ENCODE measurements at places on chromosomes 16 and 17. TPM values are rescaled to one million over a fixed set of nuclear protein-coding genes. Genes with fewer than 3 reads are reported as not detected.

RGS11 gene
- total RNA-seq = 6.4 TPM

- peaks cover 47% of the 10 kb centered on the region for H3K4me1 ChIP-seq
- peak overlapping the region; percentile 95 for H3K27ac ChIP-seq
Observed at GRCh38 chr17:77323413-77324171, 182.8 kb downstream of the SEC14L1 start.

GRCh38 chr17:1071103-1071825 is 74.3 kb downstream of the TIMM22 start:
- DNase-seq = no peak
- no peaks in the 10 kb centered on the region for H3K27me3 ChIP-seq
- no peak overlapping the region for H3K27ac ChIP-seq
- H3K4me1 ChIP-seq = no peaks in the 10 kb centered on the region
- H3K4me3 ChIP-seq = no peak overlapping the region

STH gene
- not detected for total RNA-seq

DNA sequence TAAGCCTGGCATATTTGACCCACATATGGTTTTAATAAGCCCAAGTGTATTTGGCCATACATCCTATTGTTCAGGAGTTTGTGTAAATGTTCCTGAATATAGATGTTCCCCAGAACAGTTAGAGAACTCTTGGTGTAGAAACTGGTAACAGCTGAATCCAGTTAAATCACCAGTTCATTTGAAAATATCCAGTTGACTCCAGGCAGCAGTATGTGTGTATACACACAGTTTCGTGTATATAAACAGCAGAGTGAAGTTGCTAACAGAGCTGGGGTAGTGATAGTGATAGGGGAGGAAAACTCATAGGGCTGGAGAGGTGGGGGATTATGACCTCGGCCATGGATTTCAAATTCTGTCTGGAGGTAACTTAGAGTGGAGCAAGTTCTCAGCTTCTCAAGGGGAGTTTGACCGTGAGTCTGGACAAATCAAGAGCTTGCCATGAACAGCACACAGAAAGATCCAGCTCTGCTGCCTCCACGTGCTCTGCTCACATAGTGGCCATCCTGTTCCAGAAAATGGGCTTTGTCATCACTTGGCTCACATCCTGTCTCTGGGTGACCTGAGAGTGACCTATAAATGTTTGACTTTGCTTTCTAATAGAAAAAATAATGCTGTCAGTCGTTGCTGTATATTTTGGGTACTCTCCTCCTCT is 30.6 kb upstream of the MMD start:
- H3K4me3 ChIP-seq = no peak overlapping the region
- H3K27me3 ChIP-seq = no peaks in the 10 kb centered on the region
- H3K27ac ChIP-seq = peak overlapping the region; percentile 38
- DNase-seq = peak; percentile 61

GRCh38 chr16:66968847-66969246 is 7.8 kb downstream of the CES3 start:
- DNase-seq = peak; percentile 84
- H3K27ac ChIP-seq = peak overlapping the region; percentile 22
- H3K36me3 ChIP-seq = no peaks in the 10 kb centered on the region
- H3K4me1 ChIP-seq = peaks cover 5% of the 10 kb centered on the region
- no peaks in the 10 kb centered on the region for H3K27me3 ChIP-seq
- no peak overlapping the region for H3K4me3 ChIP-seq

- H3K27ac ChIP-seq = no peak overlapping the region
- H3K27me3 ChIP-seq = no peaks in the 10 kb centered on the region
- H3K4me1 ChIP-seq = no peaks in the 10 kb centered on the region
- H3K36me3 ChIP-seq = no peaks in the 10 kb centered on the region
- no peak overlapping the region for H3K4me3 ChIP-seq
Observed at GRCh38 chr16:80092681-80093080, 448.1 kb upstream of the DYNLRB2 start.

Measured in adrenal gland (tissue), 19 donors.